ENCODE measurements at places on chromosomes 2 and 18. TPM values are rescaled to one million over a fixed set of nuclear protein-coding genes. Genes with fewer than 3 reads are reported as not detected.

The DCDC2C gene
- 0.18 TPM for total RNA-seq

GRCh38 chr2:136250131-136250530 lies 132.2 kb upstream of the CXCR4 start:
- no peak for DNase-seq
- no peak overlapping the region for H3K27ac ChIP-seq
- no peaks in the 10 kb centered on the region for H3K27me3 ChIP-seq
- no peak overlapping the region for H3K4me3 ChIP-seq
- H3K36me3 ChIP-seq: no peaks in the 10 kb centered on the region

- H3K36me3 ChIP-seq: peaks cover 2% of the 10 kb centered on the region
- H3K4me3 ChIP-seq: no peak overlapping the region
- no peaks in the 10 kb centered on the region for H3K27me3 ChIP-seq
- peaks cover 80% of the 10 kb centered on the region for H3K4me1 ChIP-seq
- H3K27ac ChIP-seq: no peak overlapping the region
Measured at GRCh38 chr18:46408334-46408987, 248.6 kb downstream of the LOXHD1 start.

DNA sequence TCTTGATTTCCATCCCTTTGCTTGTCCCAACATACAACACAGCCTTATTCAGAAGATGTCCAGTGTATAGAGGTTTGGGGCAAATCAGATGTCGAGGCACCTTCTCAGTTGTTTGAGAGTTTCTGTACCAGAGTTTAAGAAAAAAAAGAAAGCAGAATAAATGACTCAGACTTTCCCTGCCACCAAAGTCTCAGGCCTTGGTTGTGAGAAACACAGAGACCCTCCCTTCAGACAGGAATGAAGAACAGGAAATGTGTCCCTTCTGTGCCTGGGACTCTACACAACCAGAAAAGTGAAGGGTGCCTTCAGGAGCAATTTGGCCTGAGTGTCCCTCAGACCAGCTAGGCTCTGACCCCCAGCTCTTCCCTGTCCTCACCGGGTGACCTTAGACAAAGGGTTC lies 37.3 kb upstream of the REL start:
- no peak for DNase-seq
- no peaks in the 10 kb centered on the region for H3K36me3 ChIP-seq
- H3K4me3 ChIP-seq: no peak overlapping the region

- no peaks in the 10 kb centered on the region for H3K27me3 ChIP-seq
- no peaks in the 10 kb centered on the region for H3K36me3 ChIP-seq
- H3K4me1 ChIP-seq: peaks cover 10% of the 10 kb centered on the region
- H3K27ac ChIP-seq: no peak overlapping the region
Measured at GRCh38 chr18:61732854-61733253, 160.0 kb downstream of the RNF152 start.

GRCh38 chr2:215705771-215706361 lies 270.0 kb upstream of the FN1 start:
- no peaks in the 10 kb centered on the region for H3K27me3 ChIP-seq
- H3K4me1 ChIP-seq: peaks cover 6% of the 10 kb centered on the region
- peak; percentile 65 for DNase-seq
- H3K27ac ChIP-seq: peak overlapping the region; percentile 42

DNA sequence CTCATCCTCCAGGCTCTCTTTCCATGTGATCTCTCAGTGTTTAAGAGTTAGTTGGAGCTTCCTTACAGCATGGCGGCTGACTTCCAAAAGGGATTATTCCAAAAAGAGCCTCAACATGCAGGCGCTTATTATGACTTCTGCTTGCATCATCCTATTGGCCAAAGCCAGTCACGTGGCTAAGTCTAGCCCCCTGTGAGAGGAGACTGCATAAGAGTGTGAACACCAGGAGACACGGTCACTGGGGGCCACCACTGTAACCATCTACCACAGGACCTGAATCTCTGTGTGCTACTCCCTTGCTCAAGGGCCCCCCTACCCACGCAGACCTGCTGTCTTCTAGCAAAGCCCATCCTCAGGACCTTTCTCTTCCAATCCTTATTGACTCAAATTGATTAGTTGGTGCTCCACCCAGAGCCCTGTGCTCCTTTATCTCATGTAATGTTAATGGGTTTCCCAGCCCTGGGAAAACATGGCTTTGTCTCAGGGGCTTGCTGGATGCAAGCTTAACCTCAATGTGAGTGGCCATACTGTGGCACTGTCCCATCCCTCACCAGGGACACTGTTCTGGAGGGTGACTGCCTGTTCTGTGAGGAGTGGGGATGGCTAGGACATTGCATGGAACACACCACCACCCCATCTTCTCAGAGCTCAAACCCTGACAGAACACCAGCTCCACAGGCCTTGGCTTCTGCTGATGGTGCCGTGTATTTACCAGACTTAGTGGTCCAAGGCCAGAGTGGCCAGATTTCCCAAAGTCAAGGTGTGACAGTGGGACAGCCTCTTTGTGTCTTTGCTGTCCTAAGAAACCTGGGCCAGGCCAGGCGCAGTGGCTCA lies 4.2 kb downstream of the IL1RN start:
- H3K4me1 ChIP-seq: no peaks in the 10 kb centered on the region
- no peaks in the 10 kb centered on the region for H3K36me3 ChIP-seq
- H3K27me3 ChIP-seq: no peaks in the 10 kb centered on the region
- no peak overlapping the region for H3K27ac ChIP-seq
- DNase-seq: no peak
